MG63 (cell line): ENCODE measurements at places on chromosomes 1 and 21. TPM values are rescaled to one million over a fixed set of nuclear protein-coding genes. Genes with fewer than 3 reads are reported as not detected.

Gene S100A14
- total RNA-seq: 1.3 TPM in 1 of 2 replicates, not detected in the other

Gene RHD
- total RNA-seq: not detected in 2 replicates

DNA sequence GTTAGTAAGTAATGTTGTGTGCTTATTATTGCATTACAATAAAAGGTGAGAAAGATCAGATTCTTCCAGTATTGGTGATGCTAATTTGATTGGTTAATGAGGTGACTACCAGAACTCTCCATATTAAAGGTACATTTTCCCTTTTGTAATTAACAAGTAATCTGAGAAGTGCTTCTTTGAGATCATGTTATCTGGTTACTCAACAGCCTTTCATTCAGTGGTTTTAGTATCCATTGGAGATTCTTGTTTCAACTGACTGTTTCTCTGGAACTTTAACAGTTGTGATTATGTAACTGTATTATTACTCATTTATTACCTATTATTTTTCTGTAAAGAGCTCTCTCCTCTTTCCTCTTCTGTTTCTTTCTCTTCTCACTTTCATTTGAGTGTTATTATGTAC is 86.7 kb downstream of the PEX14 start:
- no peak for DNase-seq

Gene SERPINC1
- total RNA-seq: not detected in 2 replicates

Gene SPRR1B
- total RNA-seq: not detected in 2 replicates

Gene TRAPPC3
- total RNA-seq: 158 and 194 TPM in 2 replicates

- DNase-seq: no peak
Observed at GRCh38 chr1:29824511-29825273, 588.4 kb downstream of the PTPRU start.

Gene FCAMR
- total RNA-seq: not detected in 2 replicates

Gene DIP2A
- 15.9 and 32.1 TPM in 2 replicates for total RNA-seq

DNA sequence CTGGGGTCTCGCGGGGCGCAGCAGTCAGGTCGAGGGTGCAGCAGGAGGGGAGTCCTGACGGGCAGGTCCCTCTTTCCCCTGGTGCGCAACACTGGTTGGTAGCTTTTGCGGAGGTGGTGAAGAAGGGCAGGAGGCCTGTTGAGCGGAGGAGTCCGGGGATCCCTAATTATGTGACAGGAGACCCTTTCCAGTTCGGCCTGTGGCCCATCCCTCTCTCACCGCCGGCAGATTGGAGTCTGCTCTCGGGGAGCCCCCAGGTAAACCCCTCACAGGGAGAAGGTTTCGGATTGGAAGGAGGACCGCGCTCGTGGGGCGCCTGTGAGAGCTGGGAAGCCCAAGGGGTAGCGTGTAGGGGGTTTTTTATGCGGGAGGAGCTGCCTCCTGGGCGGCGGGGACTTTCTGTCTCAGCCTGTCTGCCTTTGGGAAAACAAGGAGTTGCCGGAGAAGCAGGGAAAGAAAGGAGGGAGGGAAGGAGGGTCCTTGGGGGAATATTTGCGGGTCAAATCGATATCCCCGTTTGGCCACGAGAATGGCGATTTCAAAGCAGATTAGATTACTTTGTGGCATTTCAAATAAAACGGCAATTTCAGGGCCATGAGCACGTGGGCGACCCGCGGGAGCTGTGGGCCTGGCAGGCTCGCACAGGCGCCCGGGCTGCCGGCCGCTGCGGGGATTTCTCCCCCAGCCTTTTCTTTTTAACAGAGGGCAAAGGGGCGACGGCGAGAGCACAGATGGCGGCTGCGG is 9.5 kb downstream of the SIM2 start:
- no peak for DNase-seq

Gene LMOD1
- total RNA-seq: 0.03 TPM in 1 of 2 replicates, not detected in the other

Gene TRNP1
- total RNA-seq: 4.7 and 8.8 TPM in 2 replicates

Gene SLC2A1
- total RNA-seq: 70.3 and 127 TPM in 2 replicates

DNA sequence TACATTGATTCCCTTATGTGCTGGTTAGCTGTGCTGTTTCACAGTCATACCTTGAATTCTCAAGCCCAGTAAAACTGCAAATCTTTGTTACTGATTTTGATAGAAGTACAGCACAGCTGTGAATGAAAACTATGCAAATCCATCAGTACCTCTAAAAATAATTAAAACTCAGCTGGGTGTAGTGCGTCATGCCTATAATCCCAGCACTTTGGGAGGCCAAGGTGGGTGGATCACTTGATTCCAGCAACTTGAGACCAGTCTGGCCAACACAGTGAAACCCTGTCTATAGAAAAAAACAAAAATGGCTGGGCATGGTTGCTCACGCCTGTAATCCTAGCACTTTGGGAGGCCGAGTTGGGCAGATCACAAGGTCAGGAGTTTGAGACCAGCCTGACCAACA is 61.2 kb downstream of the NUP210L start:
- DNase-seq: no peak

GRCh38 chr1:101379950-101380349 is 143.1 kb downstream of the S1PR1 start:
- no peak for DNase-seq

Gene CRP
- not detected in 2 replicates for total RNA-seq

DNA sequence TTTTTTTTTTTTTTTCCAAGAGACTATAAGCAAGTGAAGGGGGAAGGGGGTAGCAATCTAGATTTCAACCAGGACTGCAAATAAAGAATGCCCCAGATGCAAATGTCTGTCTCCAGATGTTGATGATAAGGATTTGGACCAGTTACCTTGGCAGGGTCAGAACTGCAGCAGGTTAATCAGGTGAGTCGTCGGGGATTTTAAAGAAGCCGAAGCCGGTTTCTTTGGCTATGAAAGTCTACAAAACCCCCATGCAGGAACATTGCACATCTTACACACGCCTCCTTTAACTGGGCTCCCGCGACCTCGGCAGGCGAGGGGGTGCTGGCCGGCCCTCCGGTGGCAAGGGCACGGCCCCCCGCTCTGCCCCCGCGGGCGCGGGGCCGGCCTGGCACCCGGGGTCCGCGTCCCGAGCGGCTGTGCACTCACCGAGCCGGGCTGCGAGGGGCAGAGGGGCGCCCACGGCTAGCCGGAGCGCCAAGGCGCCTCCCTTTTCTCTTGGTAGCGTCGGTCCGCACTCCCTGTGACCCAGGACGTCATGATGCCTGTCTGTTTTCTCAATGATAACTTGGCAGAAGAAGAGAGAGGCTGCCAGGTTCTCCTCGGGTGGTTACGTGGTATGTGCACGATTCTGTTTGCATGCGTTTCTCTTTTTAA is 366.3 kb upstream of the ESRRG start:
- peak; percentile 56 for DNase-seq

GRCh38 chr1:20409971-20410370 is 76.0 kb downstream of the CAMK2N1 start:
- DNase-seq: no peak

DNA sequence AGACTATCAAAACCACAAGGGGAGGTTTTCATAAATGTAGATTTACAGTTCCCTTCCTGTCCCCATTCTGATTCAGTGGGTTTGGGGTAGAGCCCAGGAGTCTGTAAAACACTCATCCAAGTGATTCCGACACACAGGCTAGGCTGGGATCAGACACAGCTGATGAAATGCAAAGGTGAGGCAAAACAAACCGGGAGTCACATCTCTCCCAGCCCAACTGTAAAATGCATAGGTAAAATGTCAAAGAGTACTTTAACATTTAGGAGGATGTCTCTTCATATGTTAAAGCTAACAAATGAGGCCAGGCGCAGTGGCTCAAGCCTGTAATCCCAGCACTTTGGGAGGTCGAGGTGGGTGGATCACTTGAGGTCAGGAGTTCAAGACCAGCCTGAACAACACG is 45.0 kb downstream of the ZNF281 start:
- DNase-seq: no peak

- DNase-seq: no peak
Observed at GRCh38 chr1:61967750-61968149, 225.5 kb downstream of the PATJ start.

Gene FCRLB
- total RNA-seq: 0.47 and 3.1 TPM in 2 replicates

DNA sequence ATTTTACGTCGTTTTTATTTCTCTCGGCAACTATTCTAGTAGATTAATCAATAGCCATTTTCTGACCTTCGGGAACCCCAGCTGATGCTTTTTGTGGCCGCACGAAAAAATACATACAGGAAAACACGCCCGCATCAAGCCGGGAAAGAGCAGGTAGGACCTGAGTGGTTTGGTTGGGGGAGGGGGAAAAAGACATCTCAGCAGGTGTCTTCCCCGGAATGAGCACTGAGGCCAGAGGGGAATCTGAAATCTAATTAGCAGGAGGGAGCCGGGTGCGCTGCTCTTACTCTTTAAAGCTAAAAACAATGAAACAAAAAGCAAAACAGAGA is 618 bp upstream of the FOXD3 start:
- DNase-seq: no peak

- no peak for DNase-seq
Observed at GRCh38 chr1:70818401-70818800, 229.2 kb downstream of the PTGER3 start.

- DNase-seq: no peak
Observed at GRCh38 chr1:191206513-191207207, 729.0 kb upstream of the BRINP3 start.

DNA sequence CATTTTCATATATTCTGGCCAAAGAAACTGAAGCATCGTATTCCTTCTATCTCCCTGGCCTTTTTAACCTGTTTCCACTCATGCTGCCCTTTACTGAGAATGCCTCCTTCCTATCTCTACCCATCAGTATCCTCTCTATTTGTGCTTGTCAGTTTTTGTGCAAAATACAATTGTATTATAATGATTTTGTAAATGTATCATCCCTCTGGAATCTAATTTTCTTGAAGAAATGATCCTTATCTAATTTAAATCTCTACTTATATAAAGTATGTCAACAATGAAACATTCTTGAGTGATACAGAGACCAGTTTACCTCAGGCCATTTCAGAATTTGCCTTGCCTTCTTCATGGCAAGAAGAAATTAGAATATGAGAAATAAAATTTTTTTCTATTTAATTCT is 59.0 kb upstream of the TEKT2 start:
- DNase-seq: no peak

DNA sequence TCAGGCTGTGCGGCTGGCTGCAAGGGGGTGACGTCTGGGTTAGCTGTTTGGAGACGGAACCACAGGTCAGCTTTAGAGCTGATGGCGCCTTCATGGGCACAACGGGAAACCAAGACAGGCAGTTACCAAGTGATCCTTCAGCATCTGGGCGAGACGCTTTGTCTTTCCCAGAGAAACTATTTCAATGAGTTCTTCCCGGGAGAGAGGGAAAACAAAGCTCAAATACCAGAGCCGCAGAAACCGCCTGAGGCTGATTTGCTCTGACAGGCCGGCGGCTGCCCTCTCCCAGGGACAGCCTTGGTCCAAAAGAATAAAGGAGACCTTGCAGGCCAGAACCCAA is 76.5 kb downstream of the CD58 start:
- no peak for DNase-seq

GRCh38 chr1:234262754-234263105 is 110.5 kb upstream of the COA6 start:
- DNase-seq: peak; percentile 61

DNA sequence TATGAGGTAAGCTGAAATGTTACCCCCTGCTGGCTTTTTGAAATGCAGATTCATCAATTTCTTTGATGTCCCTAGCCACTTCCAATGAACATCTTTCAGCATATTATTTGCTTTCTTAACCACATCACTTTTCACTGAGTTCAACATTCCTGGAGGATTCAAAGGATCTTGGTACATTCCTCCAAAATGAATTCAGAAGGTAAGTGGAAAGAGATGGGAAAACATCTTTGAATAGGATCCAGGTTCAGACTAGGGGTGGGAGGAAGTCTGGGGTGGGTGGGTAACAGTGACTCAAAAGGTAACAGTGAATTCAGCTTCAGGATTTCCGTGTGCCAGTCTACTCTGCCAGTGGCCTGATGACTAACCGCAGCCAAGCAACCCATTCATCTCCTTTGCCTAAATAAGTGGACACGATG is 180.7 kb downstream of the ZC3H11B start:
- DNase-seq: peak; percentile 11

Gene TPTE
- not detected in 2 replicates for total RNA-seq

- DNase-seq: peak; percentile 63
Observed at GRCh38 chr1:220804202-220804586, 17.5 kb downstream of the MTARC1 start.

Gene HLX
- total RNA-seq: 2.0 and 5.6 TPM in 2 replicates

DNA sequence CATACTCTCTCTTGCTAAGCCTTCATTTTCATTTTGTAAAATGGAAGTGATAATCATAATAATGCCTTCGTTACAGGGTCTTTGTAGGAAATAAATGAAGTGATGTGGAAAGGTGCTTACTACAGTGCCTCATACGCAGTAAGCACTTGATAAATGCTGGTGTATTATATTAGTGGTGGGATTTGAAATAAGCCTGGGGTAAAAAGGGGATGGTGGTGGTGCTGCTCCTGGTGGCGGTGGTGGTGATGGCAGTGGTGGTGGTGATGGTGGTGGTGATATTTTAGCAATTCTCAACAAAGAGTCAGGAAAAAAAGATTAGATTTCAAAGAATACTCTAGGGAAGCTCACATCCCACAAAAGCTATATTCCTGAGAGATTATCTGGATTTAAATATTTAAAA is 35.5 kb upstream of the ATP1B1 start:
- no peak for DNase-seq

Gene CCDC30
- total RNA-seq: 0.56 TPM in 1 of 2 replicates, not detected in the other

- no peak for DNase-seq
Observed at GRCh38 chr1:219206350-219206749, 32.7 kb downstream of the LYPLAL1 start.

- DNase-seq: no peak
Observed at GRCh38 chr1:43930168-43930948, 3.2 kb upstream of the ARTN start.

GRCh38 chr21:38721055-38721454 is 84.7 kb upstream of the ETS2 start:
- DNase-seq: no peak

GRCh38 chr1:10903421-10903820 is 107.0 kb upstream of the CASZ1 start:
- no peak for DNase-seq

Gene DCDC2B
- total RNA-seq: not detected in 2 replicates

DNA sequence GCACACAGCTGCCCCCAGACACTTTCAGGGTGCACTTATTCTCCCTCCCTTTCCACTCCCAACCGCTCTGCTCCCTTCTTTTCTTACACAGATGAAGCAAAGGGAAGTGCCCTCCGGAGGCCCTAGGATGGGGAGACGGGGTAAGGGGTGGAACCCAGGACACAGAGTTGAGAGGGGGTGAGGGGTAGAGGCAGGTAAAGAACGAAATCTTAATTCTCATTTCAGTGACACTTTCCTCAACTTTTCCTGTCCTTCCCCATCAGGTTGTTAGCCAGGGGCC is 12.8 kb downstream of the PLEKHO1 start:
- DNase-seq: no peak

- DNase-seq: no peak
Observed at GRCh38 chr1:180000575-180000974, 46.0 kb downstream of the CEP350 start.

- no peak for DNase-seq
Observed at GRCh38 chr1:113792986-113793385, 19.3 kb downstream of the RSBN1 start.
